ENCODE measurements at places on chromosomes 7 and 10. TPM values are rescaled to one million over a fixed set of nuclear protein-coding genes. Genes with fewer than 3 reads are reported as not detected.

Gene CAMK2B
- 67.3 TPM for polyA plus RNA-seq

Gene ITGA8
- polyA plus RNA-seq, result 0.11 TPM

Gene GATA3
- not detected for polyA plus RNA-seq

Gene SLC18A3
- not detected for polyA plus RNA-seq

Gene TRIM50
- polyA plus RNA-seq, result not detected

Gene NEUROD6
- not detected for polyA plus RNA-seq

Gene UPK3B
- 0.88 TPM for polyA plus RNA-seq

Gene BLOC1S2
- 262 TPM for polyA plus RNA-seq

Gene SH2D4B
- polyA plus RNA-seq, result 1.6 TPM

Gene RASSF4
- polyA plus RNA-seq, result 10.2 TPM

Gene SPDYE11
- polyA plus RNA-seq, result 0.48 TPM

Gene RAB19
- not detected for polyA plus RNA-seq

Gene AGR2
- not detected for polyA plus RNA-seq
